Endodermal cell (in vitro differentiated cells): ENCODE measurements at places on chromosomes 2 and 18.

- no peak for DNase-seq
These were observed 96.1 kb downstream of the PID1 start for GRCh38 chr2:229174794-229175496.

GRCh38 chr2:54084600-54084999 is 30.8 kb upstream of the ACYP2 start:
- DNase-seq = no peak

DNA sequence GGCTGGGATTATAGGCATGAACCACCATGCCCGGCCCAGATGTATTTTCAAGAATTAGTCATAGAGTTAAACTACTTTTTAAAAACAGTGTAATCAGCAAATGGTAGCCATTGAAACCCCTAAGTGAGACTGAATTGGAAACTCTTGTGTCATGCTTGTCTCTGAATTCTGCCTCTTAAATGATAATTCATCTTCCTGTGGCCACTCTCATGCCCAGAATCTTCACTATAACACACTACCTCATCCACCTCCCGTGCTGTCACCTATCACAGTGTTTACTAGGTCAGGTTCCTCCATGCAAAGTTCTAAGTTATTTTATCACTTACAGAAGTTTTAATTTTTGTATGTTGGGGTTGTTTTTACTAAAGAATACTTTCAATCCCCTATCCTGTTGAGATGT is 197.5 kb downstream of the PHLPP1 start:
- DNase-seq = no peak

- no peak for DNase-seq
These were observed 566 bp upstream of the POLI start for GRCh38 chr18:54268751-54269150.

DNA sequence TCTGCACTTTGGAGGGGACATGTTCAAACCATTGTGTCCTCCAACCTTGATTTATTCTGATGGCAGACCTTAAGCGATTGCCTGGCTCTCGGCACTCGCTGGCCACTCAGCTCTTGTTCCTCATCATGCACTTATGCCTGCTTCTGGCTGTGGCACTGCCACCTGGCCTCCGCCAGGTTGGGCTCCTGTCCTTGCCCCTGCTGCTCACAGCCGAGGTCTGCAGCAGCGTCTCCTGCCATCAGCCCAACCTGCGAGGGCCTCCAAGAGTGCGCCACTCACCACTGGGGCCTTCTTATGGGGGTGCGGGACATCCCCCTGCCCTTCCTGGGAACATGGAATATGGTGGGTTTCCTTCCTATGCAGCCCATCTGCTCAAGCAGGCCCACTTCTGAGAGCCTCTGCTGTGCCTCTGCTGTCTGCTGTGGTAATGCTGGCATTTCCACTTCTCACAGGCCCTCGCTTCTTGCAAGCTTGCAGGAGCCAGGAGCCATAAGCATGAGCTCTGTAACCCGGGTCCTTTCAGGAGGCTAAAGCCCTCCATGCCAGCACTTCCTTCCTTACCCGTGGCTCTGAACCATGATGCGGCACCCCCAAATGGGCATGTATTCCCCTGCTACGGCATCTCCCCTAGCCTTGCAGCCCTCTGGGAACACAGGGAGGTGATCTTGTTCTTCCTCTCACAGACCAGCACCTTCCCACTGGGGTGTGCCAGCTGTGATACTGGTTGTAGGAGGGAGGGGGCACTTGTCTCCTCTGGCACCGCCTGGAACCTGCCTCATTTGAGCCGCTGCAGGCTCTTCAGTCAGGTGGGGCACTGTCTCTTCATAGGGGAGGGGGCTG is 58.6 kb upstream of the HS6ST1 start:
- peak; percentile 48 for DNase-seq

GRCh38 chr2:222730366-222730999 is 59.0 kb downstream of the MOGAT1 start:
- no peak for DNase-seq
